ENCODE measurements at places on chromosomes 7 and 10. TPM values are rescaled to one million over a fixed set of nuclear protein-coding genes. Genes with fewer than 3 reads are reported as not detected.

The ZYX gene
- 34.4 TPM for polyA plus RNA-seq

The HELLS gene
- polyA plus RNA-seq, result 0.23 TPM

The WEE2 gene
- not detected for polyA plus RNA-seq

The BLOC1S2 gene
- 318 TPM for polyA plus RNA-seq

- no peak for DNase-seq
Observed at GRCh38 chr10:5563991-5564536, 39.3 kb downstream of the CALML3 start.

DNA sequence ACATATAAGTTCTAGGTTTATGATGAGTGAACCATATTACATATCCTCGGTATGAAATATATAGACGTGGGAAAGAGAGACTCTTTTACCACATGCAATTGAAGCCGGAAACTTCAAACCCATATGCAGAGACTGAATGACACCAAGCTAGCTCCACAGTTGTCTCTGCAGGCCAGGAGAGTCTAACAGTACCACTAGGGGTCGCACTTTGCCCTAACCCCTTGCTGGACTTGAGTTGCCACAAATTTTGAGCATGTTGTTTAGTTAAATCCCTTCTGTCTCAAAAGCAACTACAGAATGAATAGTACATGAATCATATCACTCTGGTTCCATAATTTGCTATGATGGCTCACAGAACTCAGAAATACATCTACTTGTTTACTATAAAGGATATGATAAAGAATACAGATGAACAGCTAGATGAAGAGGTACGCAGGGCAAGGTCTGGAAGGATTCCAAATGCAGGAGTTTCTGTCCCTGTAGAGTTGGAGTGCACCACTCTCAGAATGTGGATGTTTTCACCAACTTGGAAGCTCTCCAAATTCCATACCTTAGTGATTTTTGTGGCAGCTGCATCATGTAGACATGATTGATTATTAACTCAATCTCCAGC lies 112.4 kb upstream of the YAE1 start:
- no peak for DNase-seq

DNA sequence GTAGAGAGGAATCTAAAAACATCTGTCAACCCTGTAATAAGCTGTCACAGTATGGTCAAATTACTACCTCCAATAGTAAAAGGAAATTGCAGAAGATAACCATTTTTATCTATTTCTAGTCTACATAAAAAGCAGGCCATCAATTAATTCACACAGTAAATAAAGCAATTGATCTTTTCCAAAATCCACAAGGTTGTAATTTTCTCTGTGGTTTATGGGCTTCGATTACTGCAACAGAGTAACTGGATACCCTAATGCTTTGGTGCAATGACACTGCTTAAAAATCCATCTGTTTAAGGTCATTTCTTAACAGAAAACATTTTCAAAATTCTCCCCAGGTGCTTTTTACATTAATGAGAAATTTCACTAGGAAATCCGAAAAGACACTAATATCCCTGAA lies 23.9 kb downstream of the ESYT2 start:
- no peak for DNase-seq

- peak; percentile 55 for DNase-seq
Observed at GRCh38 chr7:76352193-76352592, 6.6 kb downstream of the YWHAG start.
